Panc1 (cell line): ENCODE measurements at places on chromosomes 4 and X. TPM values are rescaled to one million over a fixed set of nuclear protein-coding genes. Genes with fewer than 3 reads are reported as not detected.

Gene SPATA18
- total RNA-seq = 0.39 TPM

Gene UGT2B11
- not detected for total RNA-seq

Gene TMEM31
- not detected for total RNA-seq

Gene ODAPH
- not detected for total RNA-seq

Gene PAGE2
- not detected for total RNA-seq

Gene SHOX
- total RNA-seq = not detected

Gene FGFBP2
- total RNA-seq = 0.33 TPM

Gene GPR143
- not detected for total RNA-seq

Gene DNAAF6
- total RNA-seq = not detected
